ENCODE measurements at places on chromosomes 11 and 22.

DNA sequence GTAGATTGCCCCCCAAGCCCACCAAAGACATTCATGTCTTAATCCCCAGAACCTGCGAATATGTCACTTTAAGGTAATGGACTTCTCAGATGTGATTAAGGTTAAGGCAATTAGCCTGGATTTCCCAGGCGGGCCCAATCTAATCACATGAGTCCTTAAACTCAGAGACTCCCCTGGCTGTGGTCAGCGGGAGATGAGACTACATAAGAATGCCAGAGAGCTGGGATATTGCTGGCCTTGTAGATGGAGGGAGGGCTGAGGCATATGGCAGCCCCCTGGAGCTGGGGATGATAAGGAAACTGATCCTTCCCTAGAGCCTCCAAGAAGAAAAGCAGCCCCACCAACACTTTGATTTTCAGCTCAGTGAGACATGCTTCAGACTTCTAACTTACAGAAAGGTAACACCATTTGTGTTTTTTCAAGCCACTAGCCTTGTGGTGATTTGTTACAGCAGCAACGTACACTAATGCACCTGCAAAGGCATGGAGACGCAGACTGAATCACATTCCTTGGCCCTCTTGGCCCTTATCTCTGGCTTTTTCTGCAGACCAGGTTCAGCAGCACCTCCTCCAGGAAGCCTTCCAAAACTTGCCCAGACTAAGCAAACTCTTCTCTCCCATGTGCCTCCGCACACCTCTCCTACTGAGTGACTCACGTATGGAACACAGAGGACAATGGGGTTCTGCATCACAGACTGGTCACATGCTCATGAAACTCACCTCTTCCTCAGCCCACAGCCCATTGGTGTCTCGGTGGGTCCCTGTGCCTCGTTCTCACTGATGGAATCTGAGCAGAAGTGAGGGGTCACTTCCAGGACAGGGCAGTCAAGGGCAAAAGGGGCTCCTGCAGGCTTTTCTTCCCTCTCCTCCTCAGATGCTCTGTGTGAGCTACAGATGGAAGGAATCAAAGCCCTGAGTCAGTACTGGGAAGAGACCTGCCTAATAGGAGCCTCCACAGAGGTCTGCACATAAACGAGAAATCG lies 86.3 kb upstream of the HMGXB4 start:
- DNase-seq = no peak

DNA sequence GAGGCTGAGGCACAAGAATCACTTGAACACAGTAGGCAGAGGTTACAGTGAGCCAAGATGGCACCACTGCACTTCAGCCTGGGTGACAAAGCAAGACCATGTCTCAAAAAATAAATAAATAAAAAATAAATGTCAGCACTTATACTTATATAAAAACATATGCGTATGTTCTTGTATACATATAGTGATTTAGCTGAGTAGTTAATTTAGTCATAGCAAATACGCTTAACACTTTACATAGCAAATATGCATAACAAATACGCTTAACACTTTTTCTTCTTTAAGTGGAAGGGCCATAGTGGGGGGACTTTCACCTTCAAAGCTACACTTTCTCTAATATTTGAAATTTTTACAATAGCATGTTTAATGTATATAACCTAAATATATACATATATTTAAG lies 64.0 kb upstream of the CAPRIN1 start:
- no peak for DNase-seq

- DNase-seq = no peak
These were observed at the start of gene BBOX1 for GRCh38 chr11:27040302-27041115. BBOX1 (plus strand) TSS chr11:27040815; CDS start chr11:27055431, 14,616 bp downstream.

- DNase-seq = no peak
These were observed 357.0 kb downstream of the LRRC4C start for GRCh38 chr11:41102471-41102870.

GRCh38 chr22:39923696-39924095 lies 22.8 kb downstream of the GRAP2 start:
- no peak for DNase-seq

GRCh38 chr22:16953206-16954059 lies 54.6 kb downstream of the GAB4 start:
- DNase-seq = no peak

DNA sequence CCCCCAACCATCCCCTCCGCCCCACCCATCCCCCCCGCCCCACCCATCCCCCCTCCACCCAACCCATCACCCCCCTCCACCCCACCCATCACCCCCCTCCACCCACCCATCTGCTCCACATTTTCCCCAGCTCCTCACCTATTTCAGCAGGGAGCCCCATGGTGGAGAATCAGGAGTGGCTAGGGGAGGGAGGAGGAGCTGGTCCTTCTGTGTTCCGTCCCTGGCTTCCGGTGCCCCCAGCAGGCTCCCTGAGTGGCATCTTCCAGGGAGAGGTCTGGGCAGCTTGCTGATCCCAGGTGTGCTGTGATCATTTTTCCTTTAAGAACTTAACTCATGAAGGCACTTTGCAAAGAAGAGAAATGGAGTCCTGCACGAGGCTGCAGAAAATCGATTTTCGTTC lies 365.8 kb downstream of the TBC1D22A start:
- no peak for DNase-seq

DNA sequence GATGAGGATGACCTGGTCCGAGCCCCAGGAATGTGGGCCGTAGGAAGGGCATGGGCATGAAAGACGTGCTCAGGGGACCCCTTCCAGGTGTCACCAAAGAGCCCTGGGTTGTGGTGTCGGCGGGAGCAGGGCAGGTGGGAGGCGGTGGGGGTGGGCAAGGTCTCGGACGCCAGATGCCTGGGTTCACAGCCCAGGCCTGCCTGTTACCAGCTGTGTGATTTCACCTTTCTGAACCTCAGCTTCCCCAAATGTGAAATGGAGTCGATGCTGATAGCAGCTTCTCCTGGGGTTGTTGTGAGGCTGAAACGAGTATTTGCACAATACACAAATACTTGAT lies 42.9 kb upstream of the MYEOV start:
- DNase-seq = no peak

GRCh38 chr11:73048446-73048845 lies 93.7 kb downstream of the FCHSD2 start:
- DNase-seq = no peak

- DNase-seq = no peak
These were observed 53.3 kb downstream of the NCAM1 start for GRCh38 chr11:113014262-113015097.

GRCh38 chr11:42311514-42311913 lies 852.1 kb upstream of the LRRC4C start:
- DNase-seq = no peak

DNA sequence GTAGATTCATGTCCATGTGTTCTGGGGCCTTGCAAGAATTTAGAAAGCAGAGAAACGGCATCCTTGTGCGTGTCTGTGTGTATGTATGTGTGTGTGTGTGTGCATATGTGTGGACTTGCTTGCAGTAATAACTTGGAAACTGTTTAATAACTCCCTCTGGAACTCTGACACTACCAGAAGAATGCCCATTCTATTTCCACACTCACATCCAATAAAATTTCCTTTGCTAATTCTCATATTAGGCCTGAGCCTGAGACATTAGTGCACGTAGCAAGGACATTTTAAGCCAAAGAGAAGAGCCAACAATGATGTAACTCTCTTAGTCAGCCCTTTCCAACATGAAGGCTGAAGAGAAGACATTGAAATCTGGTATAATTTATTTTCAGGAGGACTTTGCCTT lies 3.2 kb downstream of the OR4D6 start:
- no peak for DNase-seq

- DNase-seq = no peak
These were observed 23.3 kb downstream of the ST3GAL4 start for GRCh38 chr11:126378763-126379162.

DNA sequence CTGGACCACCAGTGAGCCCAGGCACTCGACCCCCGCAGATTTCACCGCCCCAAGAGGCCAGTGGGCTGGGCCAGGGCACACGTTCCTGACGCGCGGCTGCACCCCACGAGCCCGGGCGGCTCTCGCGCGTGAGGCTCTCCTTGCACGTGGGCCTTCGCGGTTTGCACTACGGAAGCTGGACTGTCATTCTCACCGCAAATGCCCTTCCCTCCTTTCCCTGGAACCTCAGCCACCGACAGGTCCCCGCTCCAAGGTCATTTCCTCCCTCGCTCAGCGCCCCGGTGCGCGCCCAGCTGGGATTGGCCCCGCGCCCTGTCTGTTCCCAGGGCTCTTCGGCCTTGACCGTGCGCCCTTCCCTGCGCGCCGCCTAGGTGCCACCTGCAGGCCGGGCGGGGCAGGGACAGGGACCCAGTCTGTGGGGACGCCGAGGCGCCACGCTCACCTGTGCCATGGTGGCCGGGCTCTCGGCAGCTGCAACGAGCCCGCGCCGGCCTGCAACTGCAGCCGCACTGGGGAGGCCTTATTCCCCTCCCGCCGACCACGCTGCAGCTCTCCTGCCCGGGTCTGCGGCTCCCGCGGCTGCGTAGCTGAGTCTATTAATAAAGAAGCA lies 2.1 kb upstream of the CPT1A start:
- no peak for DNase-seq

GRCh38 chr11:95148938-95149337 lies 59.3 kb downstream of the ENDOD1 start:
- no peak for DNase-seq

GRCh38 chr11:32141745-32142546 lies 51.1 kb downstream of the RCN1 start:
- DNase-seq = no peak
